ENCODE measurements at places on chromosomes 3 and 15.
A peak's percentile ranks its signal among the peaks of the same experiment; 100 is the strongest.

DNA sequence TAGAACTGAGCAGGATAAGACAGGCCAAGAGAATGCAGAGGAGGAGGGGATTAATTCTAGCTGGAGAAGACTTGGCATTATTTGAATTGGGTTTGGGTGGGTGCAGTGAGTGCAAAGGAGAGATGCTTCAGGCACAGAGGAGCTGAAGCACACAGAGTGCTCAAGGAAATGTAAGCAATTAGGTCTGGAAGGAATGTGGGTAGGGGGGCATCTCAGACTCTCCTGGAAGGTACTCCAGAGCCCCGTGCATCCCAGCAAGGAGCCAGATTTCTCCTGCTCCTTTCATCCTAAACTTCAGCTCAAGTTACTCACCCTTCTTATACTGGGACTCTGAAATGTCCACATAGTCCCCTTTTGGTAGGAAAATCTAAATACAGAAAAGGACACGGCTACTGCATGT is 143.6 kb upstream of the PFN2 start:
- DNase-seq: no peak

DNA sequence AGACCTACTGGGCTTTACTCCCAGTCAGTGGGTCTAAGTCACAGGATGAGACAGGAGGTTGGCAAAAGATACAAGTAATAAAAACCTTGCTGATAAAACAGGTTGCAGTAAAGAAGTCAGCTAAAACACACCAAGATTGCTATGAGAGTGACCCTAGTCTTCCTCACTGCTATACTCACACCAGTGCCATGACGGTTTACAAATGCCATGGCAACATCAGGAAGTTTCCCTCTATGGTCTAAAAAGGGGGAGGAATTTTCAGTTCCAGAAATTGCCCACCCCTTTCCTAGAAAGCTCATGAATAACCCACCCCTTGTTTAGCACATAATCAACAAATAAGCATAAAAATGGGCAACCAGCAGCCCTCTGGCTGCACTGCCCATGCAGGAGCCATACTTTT is 966.7 kb upstream of the ROBO1 start:
- no peak for DNase-seq

DNA sequence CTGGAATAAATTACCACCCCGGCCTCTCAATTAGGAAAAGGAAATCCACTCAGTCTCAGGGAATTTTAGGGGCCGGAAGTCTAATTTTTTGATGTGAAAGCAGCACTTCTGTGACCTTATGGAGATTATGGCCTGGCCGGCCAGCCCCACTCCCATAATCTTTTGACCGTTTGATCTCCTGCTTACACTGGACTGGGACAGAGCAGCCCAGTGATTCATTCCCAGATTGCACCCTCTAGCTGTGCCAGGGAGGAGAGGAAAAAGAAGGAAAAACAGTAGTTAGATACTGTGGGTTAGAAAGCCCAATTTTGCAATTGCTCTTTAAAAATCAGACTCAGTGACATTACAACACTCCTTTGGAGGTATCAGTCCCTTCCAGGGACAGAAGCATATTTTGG is 32.4 kb downstream of the GJD2 start:
- peak; percentile 68 for DNase-seq

- no peak for DNase-seq
Observed at GRCh38 chr15:97692301-97693015, 268.0 kb upstream of the ARRDC4 start.

DNA sequence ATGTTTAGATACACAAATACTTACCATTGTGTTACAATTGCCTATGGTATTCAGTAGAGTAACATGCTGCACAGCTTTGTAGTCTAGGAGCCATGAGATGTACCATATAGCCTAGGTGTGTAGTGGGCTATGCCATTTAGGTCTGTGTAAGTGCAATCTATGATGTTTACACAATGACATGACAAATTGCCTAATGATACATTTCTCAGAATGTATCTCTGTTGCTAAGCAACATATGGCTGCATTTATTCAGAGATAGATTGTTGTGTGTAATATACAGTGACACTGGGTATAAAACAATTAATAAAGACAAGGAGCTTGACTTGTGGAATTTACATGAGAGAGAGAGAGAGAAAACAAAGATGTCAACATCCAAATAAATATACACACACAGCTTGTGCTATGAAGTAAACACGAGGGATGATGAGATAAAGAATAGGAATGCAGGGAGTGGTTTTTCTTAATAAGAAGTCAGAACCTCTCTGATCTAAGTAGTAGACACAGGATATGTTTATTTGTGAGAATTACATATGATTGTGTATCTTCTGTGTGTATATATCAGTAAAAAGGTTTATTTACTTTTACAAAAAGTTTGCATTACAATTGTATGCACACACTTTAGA is 110.0 kb downstream of the KCNAB1 start:
- DNase-seq: no peak

- no peak for DNase-seq
Observed at GRCh38 chr3:108338901-108339545, 42.7 kb downstream of the HHLA2 start.

DNA sequence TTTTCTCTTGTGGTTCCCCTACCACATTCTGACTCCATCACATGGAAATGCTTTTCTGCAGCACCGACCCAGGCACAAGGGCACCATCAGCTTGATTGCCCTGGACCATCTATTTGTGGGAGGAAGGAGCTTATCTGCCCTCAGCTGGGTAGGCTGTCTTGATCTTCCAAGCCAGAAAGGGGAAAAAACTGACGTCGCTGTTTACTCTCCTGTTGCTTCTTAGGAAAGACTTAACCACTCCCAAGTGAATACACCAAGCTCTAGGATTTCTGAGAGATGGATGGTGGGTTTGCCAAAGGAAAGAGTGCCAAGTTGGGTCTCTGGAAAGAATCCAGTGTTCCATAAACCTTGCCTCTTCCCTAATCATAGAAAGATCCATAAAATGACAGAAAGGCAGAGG is 4.0 kb downstream of the TNFAIP8L3 start:
- no peak for DNase-seq

DNA sequence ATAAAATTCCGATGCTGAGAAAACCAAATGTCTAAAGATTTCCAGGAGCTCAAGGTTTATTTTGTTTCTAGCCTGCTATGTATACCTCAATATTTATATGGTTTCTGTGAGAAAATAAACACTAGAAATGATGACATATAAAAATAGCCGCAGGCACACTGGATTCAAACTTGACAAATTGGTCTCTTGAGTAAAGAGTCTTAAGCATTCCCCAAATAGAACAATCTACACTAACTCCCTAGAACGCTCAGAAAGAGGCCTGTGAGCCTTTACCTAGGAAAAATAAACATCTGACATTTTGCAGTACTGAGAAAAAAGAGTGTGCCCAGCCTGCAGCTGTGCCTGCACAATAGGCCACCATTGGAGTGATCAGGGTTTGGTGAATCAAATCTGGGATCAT is 75.2 kb downstream of the NEK10 start:
- DNase-seq: no peak

- no peak for DNase-seq
Observed at GRCh38 chr15:29612701-29613100, 209.6 kb downstream of the TJP1 start.

GRCh38 chr3:156670077-156670476 is 4.3 kb upstream of the TIPARP start:
- DNase-seq: no peak

DNA sequence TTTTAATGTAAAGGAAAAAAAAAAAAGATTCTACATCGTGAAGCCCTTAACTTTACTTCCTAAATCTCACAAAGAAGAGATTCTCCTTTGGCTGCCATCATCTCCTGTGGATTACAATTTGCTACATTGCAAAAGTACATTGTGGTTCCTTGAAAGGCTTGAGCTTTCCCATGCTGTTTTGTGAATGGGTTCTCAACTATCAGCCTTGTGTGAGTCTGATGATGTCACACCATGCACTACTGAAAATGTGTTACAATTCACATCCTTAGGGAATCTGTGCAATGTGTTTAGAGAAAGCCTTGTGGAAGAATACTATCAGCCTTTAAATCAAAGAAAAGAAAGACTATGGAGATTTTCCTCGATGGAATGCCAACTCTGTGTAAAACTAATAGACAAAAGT is 510.0 kb upstream of the ALCAM start:
- no peak for DNase-seq

- no peak for DNase-seq
Observed at GRCh38 chr3:187061748-187062147, 77.5 kb downstream of the RPL39L start.

- DNase-seq: peak; percentile 39
Observed at GRCh38 chr3:11818033-11818432, 28.7 kb downstream of the TAMM41 start.

DNA sequence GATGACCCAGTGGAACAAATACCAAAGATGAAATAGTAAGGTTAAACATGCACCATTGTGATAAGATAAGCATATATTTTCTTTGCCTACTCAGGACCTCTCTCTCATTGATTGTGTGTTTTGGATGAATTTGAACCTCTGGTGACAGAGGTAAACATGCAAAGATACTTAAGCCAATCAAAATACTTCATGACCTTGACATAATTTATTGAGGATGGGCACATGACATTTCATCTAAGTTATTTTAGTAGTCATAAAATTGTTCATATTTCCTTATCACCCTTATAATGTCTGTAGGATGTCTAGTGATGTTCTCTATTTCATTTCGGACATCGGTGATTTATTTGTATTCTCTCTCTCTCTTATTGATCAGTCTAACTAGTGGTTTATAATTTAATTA is 88.3 kb upstream of the WDR72 start:
- DNase-seq: no peak

- DNase-seq: peak; percentile 47
Observed at GRCh38 chr15:98865397-98866339, 141.9 kb downstream of the PGPEP1L start.

DNA sequence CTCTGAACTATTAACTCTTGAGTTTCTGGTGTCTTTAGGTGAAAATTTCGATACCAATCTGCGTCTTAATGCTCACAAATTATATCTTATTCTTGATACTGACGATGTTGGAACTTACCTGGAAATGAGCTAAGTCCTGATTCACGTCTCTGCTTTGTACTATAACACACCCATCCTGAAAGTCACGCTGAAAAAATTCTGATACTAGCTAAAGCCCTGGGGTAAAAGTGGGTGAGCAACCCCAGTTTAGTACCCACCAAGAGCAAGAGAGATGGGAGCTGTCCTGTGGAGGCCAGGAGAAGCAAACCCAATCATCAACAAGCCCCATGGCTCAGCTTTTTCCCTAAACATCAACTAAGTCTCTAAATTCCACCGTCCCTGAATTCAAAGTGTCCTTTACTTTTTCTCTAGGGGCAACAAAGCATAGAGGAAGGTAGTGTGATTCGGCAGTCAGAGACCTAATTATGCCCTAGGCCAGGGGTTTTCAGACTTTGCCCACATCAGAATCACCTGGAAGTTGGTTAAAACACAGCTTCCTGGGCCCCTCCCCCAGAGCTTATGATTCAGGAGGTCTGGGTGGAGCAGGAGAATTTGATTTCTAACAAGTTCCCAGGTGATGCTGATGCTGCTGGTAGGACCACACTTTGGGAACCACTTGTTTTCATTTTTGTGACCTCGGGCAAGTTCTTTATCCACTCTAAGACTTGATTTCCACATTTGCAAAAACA is 90.2 kb downstream of the OSBPL10 start:
- no peak for DNase-seq

GRCh38 chr3:182215881-182216280 is 504.2 kb downstream of the SOX2 start:
- DNase-seq: no peak

DNA sequence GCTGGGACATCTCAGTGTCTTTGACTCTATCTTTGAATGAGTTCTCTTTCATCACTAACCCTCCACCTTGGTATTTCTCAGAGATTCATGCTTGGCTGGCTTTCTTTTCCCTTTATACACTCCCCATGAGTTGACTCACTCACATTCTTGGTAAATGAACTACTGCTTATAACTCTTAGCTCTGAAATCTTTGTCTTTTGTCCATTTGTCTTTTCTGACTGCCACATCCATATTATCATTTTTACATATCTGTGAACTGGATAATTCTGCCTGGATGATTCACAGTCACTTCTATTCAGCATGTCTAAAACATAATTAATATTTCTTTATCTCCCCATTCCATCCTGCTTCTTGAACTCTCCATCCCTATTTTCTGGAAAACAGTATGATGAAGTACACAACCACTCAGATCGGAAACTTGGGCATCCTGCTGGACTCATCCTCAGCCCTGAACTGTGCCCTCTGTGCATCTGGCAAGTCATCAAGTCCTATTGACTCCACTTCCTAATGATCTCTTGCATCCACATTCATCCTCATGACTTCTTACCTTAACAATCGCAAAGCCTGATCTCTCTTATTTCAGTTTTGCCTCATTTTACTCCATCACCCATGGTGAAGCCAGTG is 66.9 kb downstream of the KCNAB1 start:
- DNase-seq: no peak

DNA sequence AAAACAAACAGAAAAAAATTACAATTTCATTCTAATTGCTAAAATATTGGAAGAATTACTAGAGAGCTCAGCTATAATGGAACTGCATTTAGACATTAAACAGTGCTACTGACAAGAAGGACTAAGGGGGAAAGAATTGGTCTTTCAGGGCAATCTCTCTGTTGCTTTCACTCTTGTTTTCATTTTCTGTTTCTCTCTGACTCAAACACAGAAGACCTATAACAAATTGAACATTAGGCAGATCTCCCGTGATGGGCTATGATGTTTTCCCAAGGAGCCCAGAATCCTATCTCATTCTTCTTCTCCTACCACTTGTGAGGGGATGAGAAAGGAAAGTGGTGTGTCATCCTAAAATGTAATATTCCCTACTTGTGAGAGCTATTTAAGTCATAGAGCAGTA is 358.0 kb upstream of the TGFBR2 start:
- DNase-seq: no peak

DNA sequence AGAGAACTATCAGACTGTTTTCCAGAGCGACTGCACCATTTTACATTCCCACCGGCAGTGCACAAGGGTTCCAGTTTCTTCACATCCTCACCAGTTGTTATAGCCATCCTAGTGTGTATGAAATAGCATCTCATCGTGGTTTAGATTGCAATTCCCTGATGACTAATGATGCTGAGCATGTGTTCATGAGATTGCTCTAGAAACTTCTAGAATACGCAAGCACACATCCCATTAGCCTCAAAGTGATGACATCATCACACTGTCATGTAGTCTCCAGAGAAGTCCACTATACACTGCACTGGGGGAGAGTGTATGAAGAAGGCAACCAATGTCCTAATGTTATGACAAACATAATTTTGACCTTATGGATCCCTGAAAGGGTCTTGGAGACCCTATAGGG is 30.1 kb downstream of the FBLN2 start:
- DNase-seq: no peak

GRCh38 chr15:39682366-39682765 is 100.3 kb downstream of the FSIP1 start:
- no peak for DNase-seq
